ENCODE measurements at places on chromosomes 3 and 15. TPM values are rescaled to one million over a fixed set of nuclear protein-coding genes. Genes with fewer than 3 reads are reported as not detected.

- DNase-seq, result peak; percentile 2
Measured at GRCh38 chr3:182309120-182309519, 484.2 kb upstream of the ATP11B start.

DNA sequence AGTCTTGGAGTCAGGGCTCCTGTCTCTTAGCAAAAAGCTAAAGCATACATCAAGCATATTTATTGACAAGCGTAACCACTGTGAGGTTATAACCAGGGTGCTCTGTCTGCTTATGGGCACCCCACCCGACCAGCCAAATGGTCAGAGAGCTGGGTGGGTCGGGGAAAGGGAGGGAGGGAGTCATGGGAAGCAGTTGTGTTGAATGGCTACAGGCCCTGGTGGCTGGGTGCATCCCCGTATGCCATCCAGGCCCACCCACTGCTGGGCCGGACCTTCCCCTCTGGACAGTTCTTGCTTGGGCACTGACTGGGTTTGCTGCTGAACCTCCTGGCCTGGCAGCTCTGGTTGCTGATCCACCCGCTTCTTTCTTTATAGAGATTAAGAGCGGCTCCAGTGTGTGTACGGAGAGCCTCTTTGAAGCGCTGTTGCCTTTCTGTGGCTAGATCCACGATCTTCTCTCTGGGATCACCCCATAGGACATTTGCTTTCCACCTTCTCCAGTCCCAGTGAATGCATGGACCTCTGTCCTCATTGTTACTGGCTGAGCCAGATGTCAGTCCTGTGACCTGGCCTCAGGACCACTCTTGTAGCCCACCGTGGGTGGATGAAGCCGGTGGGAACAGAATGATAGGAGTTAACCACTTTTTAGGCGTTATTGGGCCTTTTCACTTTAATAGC, 59.6 kb downstream of the SMAD3 start:
- DNase-seq, result no peak

DNA sequence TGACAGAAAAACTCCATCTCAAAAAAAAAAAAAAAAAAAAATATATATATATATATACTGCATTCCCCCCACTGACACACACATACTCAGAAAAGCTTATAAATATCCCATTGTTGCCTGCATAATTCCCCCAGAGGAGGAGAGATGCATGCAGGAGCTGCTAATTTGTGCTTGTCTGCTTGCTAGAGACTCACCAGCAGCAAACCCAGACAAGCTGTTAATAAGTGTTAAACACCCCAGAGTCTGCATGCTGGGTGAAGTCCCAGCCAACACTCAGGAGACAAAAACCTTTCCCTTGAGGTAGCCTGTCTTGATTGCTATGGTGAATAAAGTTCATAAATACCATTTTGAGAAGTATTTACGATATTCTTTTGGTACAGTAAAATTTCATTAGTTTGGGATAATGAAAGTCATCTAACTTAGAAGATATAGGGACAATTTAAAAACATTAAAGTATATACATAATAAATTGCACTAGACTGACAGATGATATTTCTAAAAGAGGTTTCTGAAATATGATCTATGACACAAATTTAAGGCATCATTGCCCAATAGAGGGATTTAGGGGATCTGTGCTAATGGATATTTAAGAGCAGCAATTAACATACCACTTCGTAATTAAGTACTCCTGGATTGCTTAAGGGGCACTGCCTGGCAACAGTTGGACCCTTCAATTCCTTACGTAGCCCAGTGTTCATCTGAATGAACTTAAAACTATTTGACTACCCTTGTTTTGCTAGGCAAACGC, 400.0 kb upstream of the C2CD4B start:
- no peak for DNase-seq

DNA sequence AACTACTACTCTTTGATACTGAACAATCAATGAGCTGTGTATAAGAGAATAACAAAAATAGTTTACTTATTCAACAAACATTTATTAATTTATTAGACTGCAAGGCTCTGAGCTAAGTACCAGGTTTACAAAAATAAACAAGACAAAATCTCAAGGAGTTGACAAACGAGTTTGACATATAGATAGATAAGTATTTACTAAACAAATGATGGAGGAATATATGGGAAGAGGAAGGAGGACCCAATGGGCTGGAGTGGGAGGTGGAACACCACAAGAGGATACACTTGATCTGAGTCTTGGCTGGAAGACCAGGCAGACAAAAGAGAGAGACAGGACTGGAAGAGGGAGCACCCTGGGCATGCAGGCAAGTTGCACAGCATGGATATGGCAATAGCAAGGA, 47.5 kb upstream of the FSIP1 start:
- no peak for DNase-seq

GRCh38 chr15:38373016-38373415, 80.9 kb upstream of the FAM98B start:
- no peak for DNase-seq

DNA sequence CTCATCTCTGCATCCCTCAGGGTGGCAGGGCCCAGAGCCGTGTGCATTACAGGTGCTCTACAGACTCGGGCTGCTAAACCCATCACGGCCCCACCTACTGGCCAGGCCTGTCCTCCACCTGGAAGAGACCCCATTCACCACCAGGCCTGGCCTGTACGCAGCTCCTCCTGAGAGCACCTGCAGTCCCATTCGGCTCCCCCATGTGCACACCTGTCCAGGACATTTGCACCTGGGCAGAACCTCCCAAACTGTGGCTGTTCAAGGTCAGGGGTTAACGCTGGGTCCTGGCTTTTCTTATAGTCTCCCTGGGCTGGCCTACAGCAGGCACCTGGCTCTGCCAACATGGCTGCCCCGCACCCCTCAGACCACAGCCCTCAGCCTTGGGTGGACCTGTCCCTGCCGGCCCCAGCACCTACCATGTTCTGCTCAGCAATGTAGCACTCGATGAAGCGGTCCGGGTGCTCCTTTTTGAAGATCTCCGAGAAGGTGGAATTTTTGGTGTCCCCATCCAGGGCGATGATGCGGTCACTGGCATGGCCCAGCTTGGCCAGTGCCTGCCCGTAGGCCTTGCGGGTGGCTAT, 25.7 kb downstream of the TKT start:
- DNase-seq, result no peak

GRCh38 chr3:34066999-34067398, 268.6 kb downstream of the PDCD6IP start:
- no peak for DNase-seq

GRCh38 chr3:59695860-59696259, 646.0 kb upstream of the CFAP20DC start:
- DNase-seq, result no peak

DNA sequence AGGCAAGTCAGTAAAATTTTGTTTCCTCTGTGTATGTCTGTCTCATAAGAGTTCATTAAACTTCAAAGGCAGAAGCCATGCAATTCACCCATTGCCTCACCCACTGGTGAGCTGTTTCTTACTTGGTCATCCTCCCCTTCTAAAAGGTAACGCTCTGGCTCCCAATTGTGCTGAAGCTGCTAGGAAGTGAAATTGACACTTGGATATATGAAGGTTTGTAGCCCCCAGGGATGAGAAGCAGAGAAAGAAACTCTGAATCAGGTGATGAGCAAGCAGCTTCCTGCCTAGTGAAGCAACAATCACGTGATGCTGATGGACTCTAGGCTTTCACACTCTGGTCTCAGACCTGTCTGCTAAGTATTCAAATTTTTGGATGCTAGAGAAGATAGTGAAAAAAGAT, 70.7 kb downstream of the CD200R1L start:
- DNase-seq, result no peak

DNA sequence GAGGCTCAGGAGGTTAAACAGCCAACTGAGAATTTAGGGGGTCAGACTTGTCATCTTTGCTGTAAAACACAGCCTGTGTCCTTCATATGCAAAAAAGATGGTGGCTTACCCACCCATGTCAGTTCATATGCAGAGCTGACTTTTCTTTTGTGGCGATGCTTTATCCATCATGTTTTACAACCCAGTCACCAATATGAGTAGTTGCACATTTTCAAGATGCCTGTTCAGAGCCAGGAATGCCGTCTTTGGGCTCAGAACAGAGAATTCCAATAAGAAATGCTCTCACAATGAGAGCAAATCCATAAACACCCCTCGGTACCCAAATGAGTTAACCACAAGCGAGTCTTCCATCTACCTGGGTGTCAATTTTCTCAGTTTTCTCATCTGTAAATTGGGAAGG, 83.6 kb downstream of the TIGIT start:
- DNase-seq, result no peak

- DNase-seq, result no peak
Measured at GRCh38 chr15:91853948-91854638, 585 bp downstream of the SLCO3A1 start.

- DNase-seq, result no peak
Measured at GRCh38 chr15:74917676-74918075, 11.0 kb upstream of the FAM219B start.

DNA sequence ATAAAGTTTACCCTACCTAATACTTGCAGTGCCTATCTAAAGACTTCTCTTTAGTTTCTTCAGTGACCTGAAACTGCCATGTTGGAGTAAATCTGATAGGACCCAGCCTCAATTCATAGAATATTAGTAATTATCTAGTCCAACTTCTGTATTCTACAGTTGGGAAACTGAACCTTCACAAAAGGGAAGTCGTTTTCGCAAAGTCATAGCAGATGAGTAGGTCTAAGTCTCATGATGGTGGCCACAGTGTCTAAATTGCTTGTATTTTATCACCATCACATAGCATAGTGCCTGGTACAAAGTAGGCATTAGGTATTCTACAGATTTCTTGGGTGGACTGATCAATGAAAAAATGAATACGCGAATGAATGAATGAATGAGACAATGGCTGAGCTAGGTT, 8.4 kb downstream of the GMNC start:
- no peak for DNase-seq

- no peak for DNase-seq
Measured at GRCh38 chr3:139586420-139587017, 47.0 kb upstream of the RBP1 start.

C15orf39 gene
- 13.5 TPM for total RNA-seq

LRRN1 gene
- not detected for total RNA-seq

SKOR1 gene
- total RNA-seq, result 0.10 TPM

CILP gene
- total RNA-seq, result not detected

CEMIP gene
- 1.9 TPM for total RNA-seq

TXNRD3 gene
- total RNA-seq, result 20.7 TPM

LINGO1 gene
- total RNA-seq, result not detected

CSPG5 gene
- total RNA-seq, result not detected

A4GNT gene
- not detected for total RNA-seq

THAP10 gene
- 0.66 TPM for total RNA-seq

RFC4 gene
- total RNA-seq, result 103 TPM

Data from HepG2 (cell line).